ENCODE measurements at places on chromosomes 7 and 10. TPM values are rescaled to one million over a fixed set of nuclear protein-coding genes. Genes with fewer than 3 reads are reported as not detected.

The CYP2C19 gene
- not detected for total RNA-seq

The CNPY1 gene
- total RNA-seq = not detected

The TLL2 gene
- total RNA-seq = 2.2 TPM

The RALA gene
- total RNA-seq = 79.2 TPM

The UNCX gene
- total RNA-seq = 0.55 TPM

The GIMAP8 gene
- not detected for total RNA-seq

The NPSR1 gene
- total RNA-seq = not detected

The PRR15 gene
- total RNA-seq = 16.2 TPM

The UBE2D1 gene
- total RNA-seq = 24.1 TPM

The RRP12 gene
- total RNA-seq = 42.6 TPM

The SMKR1 gene
- not detected for total RNA-seq

The KCND2 gene
- total RNA-seq = 0.27 TPM

The CFAP46 gene
- total RNA-seq = 3.8 TPM

The LRRC4 gene
- total RNA-seq = 0.46 TPM

The RAB19 gene
- total RNA-seq = 6.4 TPM
